ENCODE measurements at places on chromosomes 16 and 17. TPM values are rescaled to one million over a fixed set of nuclear protein-coding genes. Genes with fewer than 3 reads are reported as not detected.

The GSG1L gene
- 0.59 TPM for total RNA-seq

DNA sequence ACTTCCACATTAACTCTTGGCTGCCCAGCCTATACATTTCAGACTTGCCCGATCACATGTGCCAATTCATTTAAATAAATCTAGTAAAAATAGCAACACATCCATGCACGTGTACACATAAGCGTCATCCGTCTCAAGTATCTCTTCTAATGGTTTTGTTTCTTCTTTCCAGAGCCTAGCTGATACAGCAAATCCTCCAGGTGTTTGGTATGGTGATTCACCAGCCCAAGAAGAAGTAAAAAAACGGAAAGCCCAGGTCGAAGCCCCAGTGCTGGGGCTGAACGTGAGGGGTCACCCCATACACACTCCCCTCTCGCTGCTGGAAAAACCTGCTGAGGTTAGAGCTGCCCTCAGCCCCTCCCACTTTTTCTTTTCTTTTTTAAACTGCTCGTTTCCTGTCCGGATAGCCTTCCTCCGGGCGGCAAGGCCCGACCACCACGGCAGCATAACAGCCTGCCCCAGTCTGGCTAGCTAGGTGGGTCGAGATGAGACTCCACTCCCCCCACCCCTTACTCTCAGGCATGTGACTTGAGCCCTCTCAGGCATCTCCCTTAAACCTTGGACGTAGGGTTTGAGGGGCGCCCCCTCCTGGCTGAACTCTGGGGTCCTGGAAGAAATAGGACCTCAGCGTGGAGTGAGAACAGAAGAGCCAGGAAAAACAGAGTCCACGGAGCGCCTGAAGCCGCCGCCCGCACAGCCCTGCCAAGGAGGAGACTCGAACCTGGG, 13.9 kb upstream of the OR1F1 start:
- no peak for DNase-seq

DNA sequence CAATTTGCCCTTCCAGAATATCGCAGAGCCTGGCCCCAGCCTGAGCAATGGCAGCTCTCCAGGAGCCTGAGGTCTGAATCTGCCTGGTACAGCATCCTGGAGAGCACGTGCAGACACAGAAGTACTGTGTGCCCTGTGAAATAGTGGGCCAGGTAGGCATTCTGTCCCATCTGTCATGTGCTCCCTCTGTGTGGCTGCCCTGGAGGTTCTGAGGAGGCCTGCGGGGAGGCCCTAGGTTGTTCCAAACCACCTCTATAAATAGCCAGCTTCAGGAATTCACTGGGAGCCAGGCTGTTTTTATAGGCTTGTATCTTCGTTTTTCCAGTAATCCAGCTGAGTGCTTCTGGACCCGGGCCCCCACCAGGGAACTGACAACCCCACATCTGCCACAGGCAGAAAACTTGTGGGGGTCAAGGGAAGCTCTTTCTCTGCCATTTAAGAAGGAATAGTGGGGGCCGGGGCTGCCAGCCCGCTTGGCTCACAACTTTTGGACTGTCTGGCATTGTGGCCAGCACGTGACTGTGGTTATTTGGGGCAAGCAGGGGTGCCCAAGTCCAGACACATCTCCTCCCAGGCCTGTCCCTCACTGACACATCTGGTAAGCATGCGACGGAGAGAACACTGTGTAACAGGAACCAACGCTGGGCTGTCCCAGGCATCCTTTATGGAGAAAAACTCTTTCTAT, 356.3 kb upstream of the TNRC6C start:
- DNase-seq = peak; percentile 93

DNA sequence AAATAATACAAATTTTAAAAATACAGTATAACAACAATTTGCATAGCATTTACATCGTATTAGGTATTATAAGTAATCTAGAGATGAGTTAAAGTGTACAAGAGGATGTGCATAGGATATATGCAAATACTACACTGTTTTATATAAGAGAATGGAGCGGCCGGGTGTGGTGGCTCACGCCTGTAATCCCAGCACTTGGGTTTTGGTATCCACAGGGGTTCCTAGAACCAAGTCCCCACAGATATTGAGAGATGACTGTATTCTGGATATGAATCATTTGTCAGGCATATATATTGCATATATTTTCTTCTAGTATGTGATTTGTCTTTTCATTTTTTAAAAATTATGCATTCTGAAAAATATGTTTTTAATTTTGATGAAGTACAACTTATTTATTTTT, 77.5 kb upstream of the MSI2 start:
- DNase-seq = no peak

GRCh38 chr16:69703638-69704037, 22.7 kb downstream of the NQO1 start:
- DNase-seq = no peak

DNA sequence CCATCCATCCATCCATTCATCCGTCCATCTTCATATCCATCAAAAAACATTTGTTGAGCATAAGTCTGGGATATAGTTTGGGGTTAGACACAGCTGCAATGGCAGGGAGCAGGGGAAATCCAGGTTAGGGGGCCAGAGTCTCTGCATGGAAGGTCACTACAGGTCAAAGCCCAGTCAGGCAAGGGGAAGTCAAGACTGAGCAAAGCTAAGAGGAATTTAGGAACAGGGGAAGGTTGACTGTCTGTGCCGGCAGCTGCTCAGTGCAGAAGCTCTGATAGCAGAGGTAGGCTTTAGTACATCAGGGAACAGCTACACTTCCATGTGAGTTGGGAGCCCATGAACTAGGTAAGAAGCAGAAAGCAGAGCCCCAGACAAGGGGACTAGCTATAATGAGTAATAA, 68.1 kb downstream of the IRF8 start:
- no peak for DNase-seq

The PYY gene
- total RNA-seq = not detected
